NCI-H1694 (cell line): ENCODE measurements at places on chromosomes 2 and 18.

- no peak for DNase-seq
These were observed 144.8 kb upstream of the GPC1 start for GRCh38 chr2:240290432-240291336.

- no peak for DNase-seq
These were observed 129.4 kb downstream of the ZEB2 start for GRCh38 chr2:144390424-144391020.

GRCh38 chr2:159639071-159639470, 22.7 kb upstream of the BAZ2B start:
- no peak for DNase-seq

- no peak for DNase-seq
These were observed 21.1 kb upstream of the CELF4 start for GRCh38 chr18:37586656-37587225.

- peak; percentile 61 for DNase-seq
These were observed 412 bp downstream of the OSBPL1A start for GRCh38 chr18:24397131-24397693.

GRCh38 chr2:237319086-237319820, 94.7 kb downstream of the COL6A3 start:
- DNase-seq, result no peak

GRCh38 chr2:166042768-166043390, 84.9 kb downstream of the SCN1A start:
- DNase-seq, result no peak

- no peak for DNase-seq
These were observed 17.8 kb upstream of the SCLY start for GRCh38 chr2:238042849-238043584.

DNA sequence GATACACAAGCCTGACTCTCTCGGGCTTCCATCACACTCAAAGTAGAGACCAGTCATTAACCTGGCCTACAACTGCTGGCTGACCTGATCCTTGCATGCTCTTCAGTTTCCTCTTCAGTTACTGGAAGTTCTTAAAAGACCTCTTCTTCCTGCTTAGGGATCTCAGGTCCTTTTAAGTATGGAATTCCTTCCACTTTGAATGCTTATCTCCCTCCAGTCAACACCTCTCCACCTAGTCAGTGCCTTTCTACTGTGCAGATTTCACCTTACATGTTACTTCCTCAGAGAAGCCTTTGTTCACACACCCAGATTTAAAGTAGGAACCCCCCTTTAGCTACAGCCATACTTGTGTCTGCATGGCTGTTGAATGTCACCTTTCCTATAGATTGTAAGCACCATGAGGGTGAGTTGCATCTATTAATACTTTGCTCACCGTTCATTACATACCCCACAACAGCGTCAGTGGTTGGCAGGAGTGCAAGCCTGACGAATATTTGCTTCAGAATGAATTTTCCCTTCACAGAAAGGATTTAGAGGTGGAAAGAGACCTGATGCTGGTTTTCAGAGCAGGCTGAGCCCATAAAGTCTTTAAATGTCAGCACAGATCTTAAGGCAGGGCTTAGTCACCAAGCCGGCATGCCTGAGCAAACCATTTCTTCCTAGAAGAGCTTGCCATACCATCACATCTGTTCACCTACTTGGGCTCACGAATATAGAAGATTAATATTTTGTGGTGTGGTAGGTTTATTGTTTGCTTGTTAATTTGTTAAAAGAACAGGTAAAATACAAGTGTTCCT, 90.1 kb downstream of the ACVR1 start:
- no peak for DNase-seq

DNA sequence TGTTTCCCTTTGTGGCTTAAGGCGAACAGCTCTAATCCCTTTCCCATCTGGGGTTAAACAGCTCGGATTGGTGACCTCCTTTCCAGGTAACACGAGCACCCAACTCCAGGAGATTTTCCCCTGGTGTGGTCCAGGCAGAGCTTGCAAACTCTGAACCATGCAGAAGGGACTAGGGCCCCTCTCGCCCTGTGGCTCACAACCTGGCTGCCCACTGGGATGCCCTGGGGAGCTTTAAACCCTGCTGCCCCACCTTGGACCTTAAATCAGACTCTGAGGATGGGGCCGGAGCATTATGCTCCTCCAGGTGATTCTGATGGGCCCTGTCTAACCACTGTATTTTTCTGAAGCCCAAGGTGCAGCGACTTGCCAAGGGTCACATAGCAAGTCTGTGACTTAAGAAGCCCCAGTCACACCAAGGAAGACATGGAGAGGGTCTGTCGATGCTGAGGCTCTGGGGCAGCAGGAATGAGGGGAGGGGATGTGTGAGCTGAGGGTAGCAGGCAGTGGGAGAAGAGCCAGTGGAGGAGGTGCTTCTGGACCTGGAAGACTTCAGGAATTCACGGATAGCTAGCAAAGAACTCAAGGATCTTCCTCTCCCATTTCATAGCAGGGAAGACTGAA, 5.9 kb downstream of the ARID5A start:
- no peak for DNase-seq

- DNase-seq, result no peak
These were observed 117.9 kb downstream of the PTRHD1 start for GRCh38 chr2:24675338-24675737.

DNA sequence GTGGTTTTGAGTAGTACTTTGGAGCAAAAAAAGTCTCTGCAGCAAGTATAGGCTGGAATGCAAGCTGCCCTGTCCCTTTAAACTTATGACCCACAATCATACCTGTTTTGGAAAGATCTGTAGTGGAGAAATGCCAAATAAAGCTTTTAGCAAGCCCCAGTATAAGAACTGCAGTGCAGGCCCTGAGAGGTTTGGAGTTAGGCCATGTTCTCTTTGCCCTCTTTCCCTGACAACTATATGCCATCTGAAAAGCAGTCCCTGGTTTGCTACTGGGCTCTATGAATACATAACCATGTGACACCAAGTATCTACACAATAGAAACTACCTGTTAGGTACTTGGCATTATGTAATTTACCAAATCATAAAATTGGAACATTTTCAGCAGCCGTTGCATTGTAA, 267.4 kb upstream of the HNMT start:
- DNase-seq, result no peak

DNA sequence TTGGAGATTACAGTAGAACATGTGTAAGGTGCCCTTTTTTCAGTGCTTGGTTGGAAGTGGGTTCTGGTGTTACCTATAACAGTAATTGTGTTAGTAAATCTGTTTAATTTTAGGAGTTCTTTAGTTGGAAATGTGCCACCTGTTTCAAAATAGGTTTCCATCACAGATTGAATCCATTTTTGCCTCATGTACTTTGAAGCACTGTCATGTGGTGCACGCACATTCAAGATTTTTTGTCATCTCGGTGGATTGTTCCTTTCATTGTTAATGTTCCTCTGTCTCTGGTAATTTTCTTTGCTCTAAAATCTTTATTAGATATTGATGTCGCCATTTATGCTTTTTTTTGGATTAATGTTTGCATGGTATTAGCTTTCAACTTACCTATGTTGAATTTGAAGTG, 1.3 kb downstream of the ATP9B start:
- DNase-seq, result no peak

GRCh38 chr2:162317058-162317742, 1.3 kb downstream of the IFIH1 start:
- no peak for DNase-seq

DNA sequence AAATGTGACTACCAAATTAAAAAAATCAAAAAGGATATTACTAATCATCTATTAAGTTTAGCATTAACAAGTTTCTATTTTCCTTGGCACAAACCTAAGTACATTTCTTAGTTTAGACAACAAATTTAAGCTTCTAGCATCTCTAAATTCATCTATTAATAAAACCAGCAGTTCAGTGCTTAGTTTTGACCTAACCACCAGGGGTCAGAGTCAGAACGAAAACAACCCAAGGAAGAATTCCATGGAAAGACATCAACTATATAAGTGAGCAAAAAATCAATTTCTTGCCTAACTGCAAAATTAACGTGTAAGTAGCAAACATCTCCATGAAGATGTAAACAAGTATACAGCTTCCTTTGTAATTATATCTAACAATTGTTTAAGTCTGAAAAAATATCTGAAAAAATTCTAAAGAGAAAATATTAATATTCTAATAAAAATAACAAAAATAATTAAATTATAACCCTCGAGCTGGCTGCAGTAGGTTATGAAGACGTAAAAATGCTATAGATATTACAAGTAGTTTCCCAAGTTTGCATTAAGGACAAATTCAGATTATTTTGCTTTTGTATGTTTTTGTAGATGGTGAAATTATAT, 83.7 kb downstream of the CERKL start:
- peak; percentile 65 for DNase-seq

GRCh38 chr2:7242189-7242867, 325.1 kb downstream of the RNF144A start:
- DNase-seq, result no peak

DNA sequence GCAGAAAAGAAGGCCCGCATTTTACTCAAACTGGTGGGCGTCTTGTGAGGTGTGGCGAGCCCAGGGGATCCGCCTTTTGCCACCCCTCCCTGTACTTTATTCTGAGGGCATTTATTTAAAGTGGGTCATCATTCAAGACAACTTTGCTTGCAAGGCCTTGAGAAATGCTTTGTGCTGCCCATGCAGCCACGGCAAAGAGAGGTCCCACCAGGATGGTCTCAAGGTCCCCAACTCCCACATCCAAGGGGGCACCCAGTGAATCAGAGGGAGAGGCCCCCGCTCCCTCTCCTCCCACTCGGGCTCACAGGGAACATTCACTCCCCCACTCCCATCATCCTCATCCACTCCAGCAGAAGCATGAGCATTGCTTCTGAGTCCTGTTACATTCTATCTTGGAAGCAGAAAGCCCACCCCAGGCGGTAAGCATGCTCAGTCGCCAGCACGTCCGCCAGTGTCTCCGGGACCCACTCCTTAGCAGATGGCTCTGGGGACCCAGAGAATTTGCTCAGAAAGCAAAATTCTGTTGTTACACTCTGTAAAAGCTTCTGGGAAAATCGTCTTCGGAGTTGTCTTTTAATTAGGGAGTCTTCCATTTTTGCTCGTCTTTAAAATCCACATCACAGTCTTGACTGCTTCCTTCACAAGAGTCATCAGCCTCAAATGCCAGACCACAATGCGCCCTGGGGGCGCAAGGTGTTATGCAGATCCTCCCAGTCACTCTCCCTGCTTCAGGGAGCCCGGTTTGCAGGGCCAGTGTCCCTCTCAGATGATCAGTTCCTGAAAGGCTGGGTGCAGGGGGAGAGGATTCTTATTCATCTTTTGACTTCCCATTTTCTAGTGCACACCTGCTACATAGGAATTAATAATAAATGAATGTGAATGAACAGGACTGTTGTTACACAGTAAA, 99.4 kb upstream of the NCK2 start:
- DNase-seq, result no peak

DNA sequence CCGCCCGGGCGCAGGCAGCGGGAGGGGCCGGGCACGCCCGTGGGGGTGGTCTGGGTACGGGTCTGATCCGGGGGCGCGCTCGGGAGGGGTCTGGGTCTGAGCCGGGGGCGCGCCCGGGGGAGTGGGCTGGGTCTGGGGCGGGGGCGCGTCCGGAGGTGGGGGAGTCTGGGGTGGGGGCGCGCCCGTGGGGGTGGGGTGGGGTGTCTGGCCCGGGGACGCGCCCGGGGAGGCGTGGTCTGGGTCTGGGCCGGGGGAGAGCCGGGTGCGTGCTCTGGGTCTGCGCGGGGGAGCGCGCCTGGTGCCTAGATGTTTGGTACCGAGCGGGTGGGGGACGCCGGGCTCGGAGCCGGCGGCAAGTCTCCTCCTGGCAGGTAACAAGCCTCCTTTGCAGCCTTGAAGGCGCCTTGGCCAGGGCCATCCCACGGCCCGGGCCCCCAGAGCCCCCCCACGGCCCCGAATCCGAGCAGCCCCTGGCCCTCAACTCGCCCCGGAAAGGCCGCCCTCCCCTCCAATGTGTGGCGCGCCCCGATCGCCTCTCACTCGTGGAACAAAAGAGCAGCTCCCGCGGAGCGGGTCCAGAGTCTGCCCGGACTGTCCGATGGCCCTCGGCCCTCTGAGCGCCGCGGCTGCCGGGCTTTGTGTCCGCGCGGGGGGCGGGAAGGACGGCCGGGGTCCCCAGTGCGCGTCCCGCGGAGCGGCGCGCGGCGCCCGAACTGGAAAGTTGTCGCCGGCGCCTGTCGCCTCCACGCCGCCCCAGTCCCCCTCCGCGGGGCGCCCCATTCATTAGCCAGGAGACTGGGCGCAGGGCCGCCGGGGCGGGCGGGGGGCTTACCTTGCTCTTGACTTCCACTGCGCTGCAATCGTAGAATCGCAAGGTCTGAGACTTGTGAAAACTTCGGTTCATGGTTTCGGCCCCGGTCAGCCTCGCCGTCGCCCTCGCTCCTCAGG, 595 bp downstream of the PARD6G start:
- peak; percentile 47 for DNase-seq

DNA sequence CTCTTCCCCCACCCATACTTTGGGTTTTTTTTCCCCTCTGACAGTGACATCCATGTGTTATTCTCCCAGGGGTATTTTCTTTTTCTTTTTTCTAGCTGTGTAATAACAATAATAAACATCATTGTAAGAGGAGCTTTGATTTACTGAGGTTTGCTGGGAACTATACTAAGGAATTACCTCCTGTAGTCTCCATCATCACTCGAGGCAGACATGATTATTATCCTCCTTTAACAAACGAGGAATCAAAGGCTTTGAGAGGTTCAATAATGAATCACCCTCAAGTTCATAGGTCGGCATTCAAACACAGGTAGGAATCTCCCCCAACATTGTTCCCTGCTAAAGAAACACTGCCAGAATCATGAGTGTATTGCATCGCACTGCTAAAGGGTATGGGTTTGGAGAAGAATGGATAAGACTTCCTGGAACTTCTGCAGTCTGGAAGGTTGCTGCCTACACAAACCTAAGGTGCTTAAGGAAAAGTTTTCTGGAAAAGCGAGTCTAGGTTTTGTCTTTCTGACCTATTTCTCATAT, 260.2 kb upstream of the SESTD1 start:
- no peak for DNase-seq

DNA sequence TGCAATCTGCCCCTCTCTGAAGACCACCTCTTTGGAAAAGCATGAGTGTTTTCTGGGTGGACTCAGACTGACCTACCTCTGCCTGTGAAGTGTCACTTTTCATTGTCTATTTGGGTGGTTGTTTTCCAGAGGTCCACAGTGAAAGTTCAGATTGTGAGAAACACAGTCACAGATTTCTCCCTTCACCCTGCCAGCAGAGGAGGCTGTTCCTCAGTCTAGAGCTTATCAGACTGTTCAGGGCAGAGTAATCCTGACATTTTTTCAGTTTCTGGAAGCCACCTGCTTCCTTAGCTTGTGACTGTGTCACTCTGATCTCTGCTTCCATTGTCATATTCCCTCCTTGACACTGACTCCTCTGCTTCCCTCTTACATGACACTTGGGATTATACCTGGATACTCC, 55.4 kb upstream of the RMP24 start:
- no peak for DNase-seq

GRCh38 chr2:37657471-37657870, 14.0 kb downstream of the CDC42EP3 start:
- no peak for DNase-seq

GRCh38 chr2:25103287-25103871, 61.5 kb downstream of the EFR3B start:
- no peak for DNase-seq

GRCh38 chr2:39837856-39838453, 58.9 kb upstream of the THUMPD2 start:
- DNase-seq, result no peak
